Renal cortical epithelial cell (primary cell): ENCODE measurements at places on chromosomes 3 and 15.

GRCh38 chr3:110813541-110813940 lies 258.1 kb upstream of the NECTIN3 start:
- DNase-seq: no peak

DNA sequence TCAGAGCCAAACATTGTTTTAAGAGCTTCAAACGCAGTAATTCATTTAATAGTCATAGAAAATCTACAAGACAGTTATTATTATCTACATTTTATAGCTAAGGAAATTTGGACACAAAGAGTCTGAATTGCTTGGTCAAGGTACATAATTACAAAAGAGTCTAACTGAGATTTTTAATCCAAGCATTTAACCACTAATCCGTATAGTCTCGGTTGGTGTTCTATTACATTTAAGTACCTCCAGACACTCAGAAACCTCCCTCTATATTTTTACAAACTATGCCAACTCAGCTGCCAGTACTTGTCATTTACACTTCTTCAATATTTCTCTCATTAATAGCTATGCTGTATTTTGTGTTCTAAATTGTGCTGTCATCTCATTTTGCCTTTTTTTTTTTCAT lies 240.2 kb upstream of the PLSCR5 start:
- DNase-seq: no peak

- no peak for DNase-seq
These were observed 436.0 kb upstream of the PROK2 start for GRCh38 chr3:72220946-72221345.

DNA sequence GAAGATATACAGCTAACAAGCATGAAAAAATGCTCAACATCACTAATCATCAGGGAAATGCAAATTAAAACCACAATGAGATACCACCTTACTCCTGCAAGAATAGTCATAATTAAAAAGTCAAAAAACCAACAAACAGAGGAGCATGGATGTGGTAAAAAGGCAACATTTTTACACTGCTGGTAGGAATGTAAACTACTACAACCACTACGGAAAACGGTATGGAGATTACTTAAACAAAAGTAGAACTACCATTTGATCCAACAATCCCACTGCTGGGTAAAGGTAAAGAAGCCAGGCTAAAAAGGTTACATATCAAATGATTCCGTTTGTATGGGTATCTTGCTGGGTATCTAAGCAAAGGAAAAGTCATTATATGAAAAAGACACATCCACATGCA lies 53.8 kb downstream of the STAG1 start:
- DNase-seq: no peak

DNA sequence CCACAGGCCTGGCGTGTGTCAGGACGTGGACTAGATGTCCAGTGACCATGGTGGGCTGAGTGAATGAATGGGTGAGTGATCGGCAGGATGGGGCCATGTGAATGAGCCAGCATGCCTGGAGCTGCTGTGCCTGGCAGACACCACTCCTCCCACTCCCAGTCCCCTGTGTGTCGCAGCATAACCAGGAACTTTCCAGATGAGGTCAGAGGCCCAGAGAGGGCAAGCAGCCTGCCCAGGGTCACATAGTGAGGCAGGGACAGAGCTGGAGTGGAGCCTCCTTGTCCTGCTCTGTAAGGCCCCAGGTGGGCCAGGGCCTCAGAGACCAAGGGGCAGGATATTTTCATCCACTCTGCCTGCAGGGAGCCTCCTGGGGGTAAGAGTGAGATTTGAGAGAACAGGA lies 6.4 kb downstream of the IQSEC1 start:
- no peak for DNase-seq

GRCh38 chr3:188243124-188243795 lies 89.3 kb downstream of the LPP start:
- DNase-seq: peak; percentile 51

DNA sequence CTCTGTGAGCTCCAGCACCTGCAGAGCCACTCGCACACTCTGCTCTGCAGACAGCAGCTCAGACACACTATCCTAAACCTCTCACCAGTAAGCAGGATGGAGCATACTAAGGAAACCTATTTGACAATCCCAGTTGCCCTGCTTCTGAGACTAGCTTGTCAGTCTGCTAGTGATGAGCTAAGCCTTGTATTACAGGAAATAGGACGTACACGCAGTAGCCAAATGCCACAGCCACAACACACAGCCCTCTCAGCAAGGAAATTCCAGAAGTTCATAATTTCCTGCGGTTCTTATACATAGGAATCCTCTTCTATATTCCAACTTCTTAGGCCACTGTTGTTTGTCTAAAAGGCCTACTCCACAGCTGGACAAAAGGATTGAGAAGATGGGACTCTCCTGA lies 74.5 kb downstream of the MYLK start:
- DNase-seq: no peak

GRCh38 chr15:91853948-91854638 lies 585 bp downstream of the SLCO3A1 start:
- no peak for DNase-seq

GRCh38 chr3:77283108-77283507 lies 243.2 kb downstream of the ROBO2 start:
- DNase-seq: no peak

GRCh38 chr3:191343913-191344312 lies 13.6 kb upstream of the UTS2B start:
- DNase-seq: no peak

DNA sequence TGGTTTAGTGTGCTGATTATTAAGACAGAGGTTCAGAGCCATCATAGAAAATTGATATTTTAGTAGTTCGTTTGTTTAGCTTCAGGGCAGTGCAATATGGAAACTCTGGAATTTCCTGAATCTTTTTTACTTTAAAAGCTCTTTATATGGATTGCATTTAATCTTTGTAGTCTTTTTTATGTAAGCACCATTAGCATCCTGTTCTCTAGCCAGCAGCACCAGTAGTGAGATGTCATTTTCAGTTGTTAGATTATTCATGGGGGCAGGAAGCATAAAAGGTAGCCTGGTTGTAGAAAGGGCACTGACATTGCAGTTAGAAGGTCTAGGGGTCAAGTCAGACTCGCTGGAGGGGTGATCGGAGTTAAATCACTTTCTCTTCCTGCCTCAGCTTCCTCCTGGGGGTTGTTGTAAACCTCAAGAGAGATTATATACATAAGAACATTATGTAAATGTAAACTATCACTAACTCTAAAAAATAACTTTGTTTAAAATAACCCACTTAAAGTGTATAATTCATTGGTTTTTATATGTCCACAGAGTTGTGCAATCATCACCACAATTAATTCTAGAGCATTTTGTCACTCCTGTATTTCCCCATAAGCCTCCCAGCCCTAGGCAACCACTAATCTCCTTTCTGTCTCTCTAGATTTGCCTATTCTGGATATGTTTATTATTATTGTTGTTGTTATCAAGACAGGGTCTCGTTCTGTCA lies 31.4 kb upstream of the ITPKA start:
- peak; percentile 43 for DNase-seq

GRCh38 chr3:149180057-149180573 lies 41.5 kb downstream of the CP start:
- peak; percentile 100 for DNase-seq

- no peak for DNase-seq
These were observed 6.1 kb downstream of the TNFAIP8L3 start for GRCh38 chr15:51088585-51088984.

DNA sequence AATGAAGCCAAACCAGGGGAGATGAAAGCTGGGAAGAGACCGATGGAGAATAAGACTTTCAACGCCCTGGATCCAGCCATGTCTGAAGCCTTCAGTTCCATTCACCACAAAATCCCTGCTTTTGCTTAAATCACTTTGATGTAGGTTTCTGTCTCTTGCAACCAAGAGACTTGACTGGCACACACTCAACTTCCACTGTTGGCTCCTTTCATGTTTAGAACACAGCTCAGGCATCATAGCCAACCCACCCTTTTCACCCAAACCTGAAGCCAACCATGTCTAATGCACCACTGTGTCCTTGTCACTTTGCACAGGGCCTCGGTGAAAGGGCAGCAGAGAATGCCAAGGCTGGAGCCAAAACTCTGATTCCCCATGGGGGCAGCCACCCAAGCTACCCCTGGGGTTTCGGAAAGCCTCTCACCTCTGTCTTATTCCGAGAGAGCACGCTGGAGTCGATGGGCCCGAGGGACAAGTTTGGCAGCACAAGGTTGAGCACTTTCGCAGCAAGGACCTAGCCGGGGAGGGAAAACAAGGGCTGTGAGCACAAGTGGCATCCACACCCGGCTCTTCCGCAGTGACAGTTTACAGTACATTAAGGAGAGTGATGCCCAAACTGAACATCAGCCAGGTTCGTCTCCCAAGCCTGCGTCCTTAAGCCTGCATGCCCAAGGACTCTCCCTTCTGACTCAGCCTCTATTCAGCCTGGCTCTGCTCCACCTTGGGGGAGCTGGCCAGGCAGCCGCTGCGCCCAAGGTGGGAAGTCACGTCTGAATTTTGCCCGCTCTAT lies 37.6 kb downstream of the ABTB1 start:
- DNase-seq: no peak
